ENCODE measurements at places on chromosomes 13 and 19. TPM values are rescaled to one million over a fixed set of nuclear protein-coding genes. Genes with fewer than 3 reads are reported as not detected.

DNA sequence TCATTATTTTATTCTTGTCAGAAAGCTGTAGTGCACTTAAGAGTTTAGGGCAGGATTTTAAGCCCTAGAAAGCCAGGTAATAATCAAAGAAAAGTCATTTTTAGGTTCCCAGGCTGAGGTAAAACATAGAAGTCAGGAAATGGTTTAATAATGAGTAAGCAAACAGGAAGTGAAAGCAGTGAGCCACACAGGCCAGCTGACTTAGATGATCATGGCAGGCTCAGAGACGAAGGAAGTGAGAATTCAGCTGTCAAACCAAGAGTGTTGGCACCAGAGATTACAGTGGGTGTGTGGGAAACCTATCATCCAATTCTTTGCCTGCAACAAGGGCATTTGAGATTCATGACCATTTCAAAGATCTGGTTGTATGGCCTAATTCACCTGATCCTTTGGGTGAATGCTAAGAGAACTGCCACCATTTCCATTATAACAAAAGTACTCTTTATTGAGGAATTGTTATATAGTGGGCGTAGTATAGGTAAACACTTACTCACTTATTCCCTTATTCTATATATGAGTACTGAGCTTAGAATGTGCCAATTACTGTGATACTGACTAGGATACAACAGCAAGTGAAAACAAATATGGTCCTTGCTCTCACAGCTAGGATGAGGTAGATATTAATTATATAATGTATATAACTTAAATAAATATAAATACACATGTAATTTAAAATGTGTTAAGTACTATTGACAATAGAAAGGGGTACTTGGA, 103.7 kb upstream of the EDNRB start:
- DNase-seq = peak; percentile 42

GRCh38 chr13:105502193-105502592, 1033.3 kb downstream of the EFNB2 start:
- DNase-seq = no peak

GRCh38 chr19:19064098-19064722, 416 bp downstream of the SLC25A42 start:
- no peak for DNase-seq

DNA sequence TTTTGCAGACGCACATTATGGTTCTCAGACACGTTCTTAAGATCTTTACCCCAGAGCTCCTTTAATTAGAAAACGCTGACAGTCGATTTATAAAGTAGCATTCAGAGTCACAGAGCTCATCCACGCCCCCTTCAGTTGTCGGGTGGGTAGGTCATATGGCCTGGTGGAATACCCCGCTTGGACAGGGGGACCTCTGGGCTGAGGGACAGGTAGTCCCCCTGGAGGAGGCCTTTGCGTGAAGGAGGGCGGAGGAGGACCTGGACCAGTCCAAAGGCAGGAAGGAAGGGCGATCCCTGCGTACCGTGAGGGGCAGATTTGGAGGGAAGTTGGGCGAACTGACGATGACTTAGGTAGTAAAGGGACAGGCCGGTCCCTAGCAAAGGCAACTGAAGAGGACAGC, 20.5 kb downstream of the VASP start:
- no peak for DNase-seq

Gene FCGBP
- 1.4 TPM for total RNA-seq

Gene PRRG2
- total RNA-seq = not detected
